ENCODE measurements at places on chromosomes 7 and 10. TPM values are rescaled to one million over a fixed set of nuclear protein-coding genes. Genes with fewer than 3 reads are reported as not detected.

Gene PAPSS2
- total RNA-seq: 17.3 TPM

Gene ADARB2
- total RNA-seq: not detected

Gene RAPGEF5
- total RNA-seq: 5.6 TPM

Gene CACNB2
- 0.07 TPM for total RNA-seq

Gene AASS
- 1.3 TPM for total RNA-seq

Gene OR13A1
- total RNA-seq: 0.04 TPM

Gene KLF14
- total RNA-seq: not detected

Gene TMEM184A
- 23.1 TPM for total RNA-seq

Gene H2BK1
- not detected for total RNA-seq

DNA sequence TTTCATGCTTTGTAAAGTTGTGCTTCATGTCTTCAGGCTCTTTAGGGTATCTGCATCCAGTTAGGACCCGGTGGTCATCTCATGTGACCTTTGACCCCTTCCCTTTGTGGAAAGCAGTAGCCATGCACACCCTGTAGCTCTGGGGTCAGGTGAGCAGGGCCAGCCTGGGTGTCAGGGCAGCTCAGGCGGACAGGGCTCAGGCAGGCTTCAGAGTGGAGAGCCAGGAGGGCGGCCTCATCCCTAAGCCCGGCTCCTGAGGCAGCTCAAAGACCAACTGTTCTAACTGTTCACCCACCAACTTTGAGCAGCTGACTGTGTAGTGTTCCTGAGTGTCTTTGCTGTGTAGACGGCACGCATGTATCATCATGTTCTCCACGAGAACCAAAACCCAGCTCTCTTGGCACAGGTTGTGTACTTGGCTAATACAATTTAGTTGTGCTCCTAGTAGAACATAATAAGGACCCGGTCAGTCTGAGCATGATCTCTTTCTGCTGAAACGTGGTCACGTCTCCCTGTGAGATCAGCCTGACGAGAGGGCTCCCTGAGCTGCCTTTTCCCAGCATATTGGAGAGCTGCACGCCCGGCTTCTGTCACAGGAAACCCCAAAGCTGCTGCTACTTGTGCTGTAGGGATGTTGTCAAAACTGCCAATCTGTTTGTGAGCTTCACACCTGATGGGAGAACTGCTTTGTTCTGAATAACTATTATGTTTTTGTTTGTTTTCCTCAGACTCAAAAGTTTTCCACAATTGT lies 30.0 kb downstream of the EEPD1 start:
- DNase-seq: no peak

DNA sequence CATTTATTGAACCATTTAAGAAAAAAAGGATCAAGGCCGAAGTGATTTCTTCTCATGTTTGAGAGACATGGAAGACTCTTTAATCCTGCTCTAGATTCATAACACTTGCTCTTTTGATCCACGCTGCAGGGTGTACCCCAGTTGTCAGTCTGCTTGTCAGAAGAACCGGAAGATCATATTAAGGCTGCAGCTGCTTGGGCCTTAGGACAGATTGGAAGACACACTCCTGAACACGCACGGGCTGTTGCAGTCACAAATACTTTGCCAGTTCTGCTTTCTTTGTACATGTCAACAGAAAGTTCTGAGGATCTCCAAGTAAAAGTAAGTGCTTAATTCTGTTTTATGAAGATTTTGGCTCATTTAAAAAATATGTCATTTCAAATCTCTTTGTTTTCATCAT lies 46.3 kb downstream of the SPAG6 start:
- DNase-seq: no peak

DNA sequence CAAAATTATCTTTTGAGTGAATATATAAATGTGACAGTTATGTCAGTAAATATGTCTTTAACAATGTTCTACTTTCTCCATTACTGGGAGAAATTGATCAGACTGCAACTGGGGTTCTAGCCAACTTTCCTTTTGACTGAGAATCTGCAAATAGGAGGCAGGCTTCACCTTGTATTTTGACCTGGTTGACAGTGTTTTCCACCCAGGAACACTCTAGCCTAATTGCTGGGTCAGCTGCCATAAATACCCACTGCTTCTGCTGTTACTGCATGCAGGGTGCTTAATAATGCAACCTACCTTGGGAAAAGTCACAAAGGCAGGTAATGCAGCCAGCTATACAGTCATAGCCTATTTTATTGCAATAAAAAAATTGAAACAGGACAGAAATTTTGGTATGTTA lies 319.0 kb downstream of the DGKB start:
- no peak for DNase-seq

GRCh38 chr7:107471292-107472070 lies 1.6 kb downstream of the GPR22 start:
- DNase-seq: no peak

GRCh38 chr10:74837743-74838142 lies 11.3 kb downstream of the KAT6B start:
- DNase-seq: no peak

DNA sequence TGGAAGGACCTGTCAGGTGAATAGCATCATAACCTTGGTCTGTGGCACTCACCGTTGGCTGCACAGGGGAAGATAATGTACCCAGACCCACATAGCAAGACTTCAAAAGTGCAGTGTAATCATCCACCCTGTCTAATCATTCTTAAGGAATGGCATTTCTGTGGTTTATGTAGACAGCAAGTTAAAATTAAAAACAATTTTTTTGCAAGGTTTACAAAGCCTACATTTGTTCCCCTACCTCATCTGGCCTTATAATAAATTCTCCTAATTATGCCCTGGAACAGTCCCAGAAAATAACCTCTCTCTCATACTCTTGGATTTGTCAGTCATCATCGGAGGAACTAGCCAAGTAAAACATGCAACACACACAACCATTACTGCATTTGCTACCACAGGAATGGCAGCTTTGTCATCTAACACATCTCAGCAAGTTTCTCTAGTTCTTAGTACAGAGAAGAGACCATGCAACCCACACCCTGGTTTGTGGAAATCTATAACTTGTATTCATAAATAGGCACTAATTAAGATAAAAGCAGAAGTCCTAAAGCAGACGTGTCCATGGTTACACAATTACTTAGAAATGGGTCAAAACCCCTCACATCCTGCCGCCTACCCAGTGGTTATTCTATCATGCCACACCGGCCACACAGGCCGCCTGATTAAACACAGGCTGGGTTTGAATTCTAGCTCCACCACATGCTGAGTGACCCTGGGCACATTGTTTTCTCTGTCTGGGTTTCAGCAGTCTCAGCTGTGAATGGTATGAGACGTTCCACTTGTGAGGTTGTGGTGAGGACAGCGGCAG lies 19.1 kb downstream of the ABLIM1 start:
- DNase-seq: no peak

GRCh38 chr10:14556285-14556956 lies 218.3 kb downstream of the FAM107B start:
- no peak for DNase-seq

DNA sequence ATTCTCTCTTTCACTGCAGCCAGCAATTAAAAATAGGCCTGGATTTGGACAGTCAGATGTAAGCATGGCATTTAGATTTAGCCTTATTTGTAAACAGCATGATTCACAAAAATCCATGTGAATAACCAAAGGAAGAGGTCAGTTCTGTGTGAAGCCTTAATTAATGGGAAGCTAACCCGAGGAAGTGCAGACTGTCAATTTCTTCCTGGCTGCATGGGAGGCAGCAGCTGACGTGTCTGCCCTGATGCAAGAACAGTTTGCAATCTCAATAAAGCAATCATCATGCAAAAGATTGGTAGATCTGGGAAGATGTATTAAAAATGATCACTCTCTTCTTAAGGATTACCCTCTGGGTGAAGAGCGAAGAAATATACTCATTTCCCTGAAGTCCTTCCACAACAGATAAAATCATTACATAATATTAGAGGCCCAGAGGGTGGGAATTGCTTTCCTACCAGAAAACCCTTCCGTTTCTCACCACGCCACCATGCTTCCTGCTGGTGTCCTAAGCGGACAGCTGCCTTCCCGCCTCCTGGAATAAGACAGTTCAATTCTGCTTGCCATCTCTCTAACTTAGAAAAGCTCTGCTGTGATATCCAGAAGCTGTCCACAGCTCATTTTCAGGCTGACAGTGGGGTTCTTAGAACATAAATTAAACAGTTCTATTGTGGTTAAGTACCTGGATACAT lies 526.7 kb upstream of the NRP1 start:
- no peak for DNase-seq

- DNase-seq: no peak
Measured at GRCh38 chr10:128481152-128481840, 355.1 kb upstream of the MKI67 start.

DNA sequence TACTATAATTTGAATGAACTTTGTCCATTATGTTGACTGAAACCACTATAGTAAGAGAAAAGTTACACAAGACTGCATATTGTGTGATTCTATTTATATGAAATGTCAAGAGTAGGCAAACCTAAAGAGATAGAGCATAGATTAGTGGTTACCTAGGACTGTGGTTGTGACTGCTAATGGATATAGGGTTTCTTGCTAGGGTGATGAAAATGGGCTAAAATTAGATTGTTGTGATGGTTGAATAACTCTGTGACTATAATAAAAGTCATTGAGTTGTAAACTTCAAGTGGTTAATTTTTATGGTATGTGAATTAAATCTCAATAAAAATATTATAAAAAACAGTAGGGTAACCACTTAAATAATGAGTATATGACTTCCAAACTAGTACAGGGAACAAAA lies 142.9 kb upstream of the AHR start:
- DNase-seq: no peak

DNA sequence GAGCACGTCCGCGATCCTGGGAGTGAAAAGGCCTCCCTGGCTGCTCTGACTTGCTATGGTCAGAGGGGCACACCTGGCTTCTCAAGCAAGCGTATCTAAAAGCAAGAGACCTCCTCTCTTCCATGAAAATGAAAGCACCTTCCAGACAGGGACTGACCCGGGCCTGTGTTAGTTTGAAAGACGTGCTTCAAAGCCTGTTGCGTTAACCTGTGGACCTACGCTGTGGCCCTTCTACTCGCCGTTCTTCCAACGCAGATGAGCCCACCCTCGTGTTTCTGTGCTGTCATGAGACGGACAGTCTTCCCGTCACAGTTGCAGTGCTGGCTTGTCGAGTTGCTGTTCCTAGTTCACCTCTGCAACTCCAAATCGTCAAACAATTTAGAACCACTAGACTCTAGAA lies 15.5 kb upstream of the GDI2 start:
- no peak for DNase-seq

DNA sequence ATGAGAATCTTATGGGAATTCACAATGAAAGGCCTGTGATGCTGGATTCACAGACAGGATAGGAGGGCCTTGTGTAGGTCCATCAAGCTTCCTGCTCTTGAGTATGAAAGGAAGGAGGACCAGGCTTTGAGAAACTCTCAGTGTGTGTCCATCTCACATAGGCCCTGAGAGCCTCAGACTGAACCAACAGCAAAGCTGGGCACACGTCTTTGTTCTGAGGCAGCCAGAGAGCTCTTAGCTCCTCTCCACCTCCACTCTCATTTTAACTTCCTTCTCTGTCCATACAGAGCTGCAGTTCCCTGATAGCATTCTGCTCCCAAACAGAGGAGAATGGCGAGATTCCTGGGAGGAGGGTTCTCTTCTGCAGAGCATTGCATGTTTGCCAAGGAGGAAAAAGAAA lies 515.6 kb downstream of the CALN1 start:
- DNase-seq: no peak

DNA sequence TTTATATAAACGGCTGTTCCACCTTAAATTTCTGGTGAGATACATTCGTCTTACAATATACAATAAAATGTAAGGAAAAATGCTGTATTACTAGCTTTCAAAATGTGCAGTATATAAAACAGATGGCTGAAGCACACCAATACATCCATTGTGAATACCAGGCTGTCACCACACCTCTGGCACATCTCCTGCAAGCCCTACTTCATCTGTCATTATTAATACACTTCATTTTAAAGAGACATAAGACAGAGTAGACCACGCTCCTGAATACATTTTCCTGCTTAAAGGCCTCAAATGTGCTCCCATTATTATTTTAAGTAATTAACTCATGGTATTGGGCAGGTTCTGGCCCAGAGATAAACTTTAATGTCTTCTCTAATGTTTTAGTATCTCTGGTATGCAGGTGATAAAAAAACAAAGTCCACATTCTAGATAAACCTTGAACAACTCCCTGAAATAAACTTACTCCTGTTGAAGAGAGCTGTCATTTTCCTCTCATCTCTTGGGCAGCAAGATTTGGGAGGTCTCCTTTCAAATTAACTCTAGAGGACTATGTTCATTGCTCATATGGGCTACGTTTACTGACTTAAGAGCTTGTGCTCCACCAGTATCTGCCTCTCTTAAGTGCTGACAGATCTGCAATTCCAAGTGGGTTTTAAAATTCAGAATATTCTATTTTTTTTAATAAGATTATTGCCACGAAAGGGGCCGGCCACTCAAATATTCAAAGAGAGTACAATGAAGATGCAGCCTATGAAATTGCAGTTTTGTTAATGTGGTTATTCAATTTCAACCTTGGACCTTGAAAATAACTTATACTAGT lies 396.5 kb upstream of the SEMA3D start:
- DNase-seq: no peak

- DNase-seq: no peak
Measured at GRCh38 chr10:30559180-30559579, 70.4 kb downstream of the LYZL2 start.
